Esophagus muscularis mucosa (tissue), 4 donors: ENCODE measurements at places on chromosomes 1 and 21. TPM values are rescaled to one million over a fixed set of nuclear protein-coding genes. Genes with fewer than 3 reads are reported as not detected.

- no peak overlapping the region for H3K4me3 ChIP-seq
- H3K4me1 ChIP-seq: no peaks in the 10 kb centered on the region
- H3K27ac ChIP-seq: no peak overlapping the region
- no peaks in the 10 kb centered on the region for H3K36me3 ChIP-seq
- DNase-seq: no peak
Observed at GRCh38 chr1:229836324-229836723, 210.3 kb downstream of the URB2 start.

- H3K36me3 ChIP-seq: no peaks in the 10 kb centered on the region
- no peaks in the 10 kb centered on the region for H3K4me1 ChIP-seq
- no peak overlapping the region for H3K27ac ChIP-seq
- H3K27me3 ChIP-seq: peaks cover 55% of the 10 kb centered on the region
- no peak for DNase-seq
Observed at GRCh38 chr1:205048382-205048781, 5.4 kb downstream of the CNTN2 start.

DNA sequence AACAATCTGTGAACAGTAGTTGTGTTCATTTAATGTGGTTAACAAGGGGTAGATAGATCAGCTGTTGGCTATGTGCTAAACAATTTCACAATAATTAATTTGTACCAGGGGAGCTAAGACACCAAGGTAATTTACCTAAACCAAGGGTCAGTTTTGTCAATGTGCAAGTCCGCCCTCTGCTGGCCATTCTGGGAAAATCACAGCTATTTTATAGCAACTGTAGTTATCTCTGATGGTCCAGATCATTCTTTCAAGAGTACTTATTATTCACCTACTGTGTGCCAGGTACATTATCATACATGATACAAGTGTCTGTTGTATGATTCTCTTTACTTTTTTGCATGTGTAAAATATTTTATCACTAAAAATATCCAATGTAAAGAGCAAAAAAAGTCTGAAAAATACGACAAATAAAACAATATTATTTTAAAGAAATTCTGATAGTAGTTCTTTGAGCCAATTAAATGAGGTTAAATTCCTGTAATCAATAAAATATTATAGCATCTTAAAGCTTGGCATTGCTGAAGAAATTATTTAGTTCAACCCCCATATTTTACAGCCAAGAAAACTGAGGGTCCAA, 312.3 kb upstream of the FAM78B start:
- H3K4me1 ChIP-seq: no peaks in the 10 kb centered on the region
- H3K4me3 ChIP-seq: no peak overlapping the region

GRCh38 chr1:166852918-166853317, 13.6 kb downstream of the POGK start:
- peaks cover 78% of the 10 kb centered on the region for H3K36me3 ChIP-seq
- no peaks in the 10 kb centered on the region for H3K27me3 ChIP-seq
- peaks cover 4% of the 10 kb centered on the region for H3K4me1 ChIP-seq
- H3K4me3 ChIP-seq: no peak overlapping the region

GRCh38 chr21:28135646-28136045, 857.0 kb downstream of the LTN1 start:
- H3K4me3 ChIP-seq: no peak overlapping the region
- no peaks in the 10 kb centered on the region for H3K36me3 ChIP-seq
- no peak for DNase-seq
- no peaks in the 10 kb centered on the region for H3K27me3 ChIP-seq

DNA sequence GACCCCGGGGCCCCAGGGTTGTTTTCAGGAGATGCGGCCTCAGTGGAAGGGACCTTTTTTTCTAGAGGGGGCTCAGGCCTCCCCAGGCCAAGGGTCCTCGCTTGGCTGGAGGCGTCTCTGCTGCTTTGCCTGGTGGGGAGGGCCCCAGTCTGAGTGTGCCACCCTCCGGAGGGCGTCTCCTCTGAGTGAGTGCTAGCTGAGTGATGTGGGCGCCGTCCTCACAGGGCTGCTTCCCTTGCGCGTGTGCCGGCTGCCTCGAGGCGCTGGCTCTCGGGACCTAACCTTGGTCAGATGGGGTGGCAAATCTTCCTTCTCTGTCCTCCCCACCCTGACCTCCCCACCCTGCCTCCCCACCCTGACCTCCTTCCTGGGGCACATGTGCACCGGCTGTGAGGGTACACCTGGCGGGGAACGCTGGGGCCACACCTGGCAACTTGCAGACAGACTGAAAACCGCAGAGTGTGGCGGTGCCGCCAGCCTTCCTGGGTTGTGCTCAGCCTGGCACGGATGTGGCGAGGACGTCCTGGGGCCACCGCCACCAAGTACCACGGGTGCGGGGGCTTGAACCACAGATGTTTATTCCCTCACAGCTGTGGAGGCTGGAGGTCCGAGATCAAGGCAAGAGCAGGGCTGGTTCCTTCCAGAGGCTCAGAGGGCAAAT, 93.0 kb upstream of the TTC34 start:
- H3K27me3 ChIP-seq: peaks cover 55% of the 10 kb centered on the region
- no peak for DNase-seq
- no peaks in the 10 kb centered on the region for H3K4me1 ChIP-seq
- H3K4me3 ChIP-seq: no peak overlapping the region
- H3K27ac ChIP-seq: no peak overlapping the region
- H3K36me3 ChIP-seq: no peaks in the 10 kb centered on the region

CAMK2N1 gene
- total RNA-seq: 25.2 TPM
